ENCODE measurements at places on chromosomes 4 and X.

- DNase-seq, result no peak
These were observed 823.2 kb upstream of the LCORL start for GRCh38 chr4:18844726-18845125.

DNA sequence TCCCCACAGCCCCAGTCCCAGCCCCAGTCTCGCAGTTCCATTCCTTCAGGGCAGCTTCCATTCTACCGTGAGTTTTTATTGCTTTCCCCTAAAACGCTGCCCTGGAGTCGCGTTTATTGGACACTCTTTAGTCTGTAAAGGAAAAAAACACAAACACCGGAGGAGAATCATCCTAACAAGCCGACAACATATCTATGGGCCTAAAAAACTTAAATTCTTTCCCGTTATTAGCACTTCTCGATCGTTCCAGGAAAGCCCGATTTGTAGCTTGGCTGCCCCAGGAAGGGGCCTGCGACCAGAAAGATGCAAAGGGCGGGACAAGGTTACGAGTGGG is 178.5 kb downstream of the CBR4 start:
- DNase-seq, result no peak

DNA sequence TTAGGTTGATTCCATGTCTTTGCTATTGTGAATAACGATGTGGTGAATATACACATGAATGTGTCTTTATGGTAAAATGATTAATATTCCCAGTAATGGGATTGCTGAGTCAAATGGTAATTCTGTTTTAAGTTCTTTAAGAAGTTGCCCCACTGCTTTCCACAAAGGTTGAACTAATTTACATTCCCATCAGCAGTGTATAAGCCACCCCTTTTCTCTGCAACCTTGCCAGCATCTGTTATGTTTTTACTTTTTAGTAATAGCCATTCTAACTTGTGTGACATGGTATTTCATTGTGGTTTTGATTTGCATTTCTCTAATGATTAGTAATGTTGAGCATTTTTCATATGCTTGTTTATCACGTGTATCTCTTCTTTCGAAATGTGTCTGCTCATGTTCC is 503.3 kb downstream of the PCDH18 start:
- no peak for DNase-seq

- DNase-seq, result no peak
These were observed 406.3 kb downstream of the DTHD1 start for GRCh38 chr4:36687681-36688080.

- no peak for DNase-seq
These were observed 13.0 kb downstream of the IL13RA1 start for GRCh38 chrX:118740276-118740889.

DNA sequence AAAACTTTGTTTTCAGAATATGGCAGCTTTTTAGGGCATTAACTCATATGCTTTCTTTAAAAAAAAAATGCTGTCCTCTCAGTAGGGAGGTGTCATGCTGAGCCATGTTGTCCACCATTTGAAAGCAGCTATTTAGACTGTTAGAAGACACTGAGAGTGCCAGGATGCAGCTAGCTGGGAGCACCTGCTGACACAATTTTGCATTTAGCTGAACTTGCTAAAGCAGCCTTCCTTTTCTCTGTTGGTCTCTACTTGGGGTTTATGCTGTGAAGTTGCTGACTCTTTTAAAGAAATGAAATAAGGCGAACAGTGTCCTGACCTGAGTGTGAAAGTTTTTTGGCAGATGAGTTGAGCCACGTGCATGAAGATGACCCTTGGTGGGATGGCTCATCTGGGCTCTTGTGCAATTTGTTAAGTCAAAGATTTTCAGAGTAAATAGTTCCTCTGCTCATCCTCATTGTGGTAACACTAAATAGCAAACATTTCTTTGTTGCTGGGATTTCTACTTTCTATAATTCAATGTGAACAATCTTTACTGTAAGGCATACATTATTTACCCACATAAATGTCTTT is 64.5 kb downstream of the CDS1 start:
- no peak for DNase-seq

- DNase-seq, result no peak
These were observed 544.8 kb upstream of the DIPK2B start for GRCh38 chrX:45745479-45745878.

DNA sequence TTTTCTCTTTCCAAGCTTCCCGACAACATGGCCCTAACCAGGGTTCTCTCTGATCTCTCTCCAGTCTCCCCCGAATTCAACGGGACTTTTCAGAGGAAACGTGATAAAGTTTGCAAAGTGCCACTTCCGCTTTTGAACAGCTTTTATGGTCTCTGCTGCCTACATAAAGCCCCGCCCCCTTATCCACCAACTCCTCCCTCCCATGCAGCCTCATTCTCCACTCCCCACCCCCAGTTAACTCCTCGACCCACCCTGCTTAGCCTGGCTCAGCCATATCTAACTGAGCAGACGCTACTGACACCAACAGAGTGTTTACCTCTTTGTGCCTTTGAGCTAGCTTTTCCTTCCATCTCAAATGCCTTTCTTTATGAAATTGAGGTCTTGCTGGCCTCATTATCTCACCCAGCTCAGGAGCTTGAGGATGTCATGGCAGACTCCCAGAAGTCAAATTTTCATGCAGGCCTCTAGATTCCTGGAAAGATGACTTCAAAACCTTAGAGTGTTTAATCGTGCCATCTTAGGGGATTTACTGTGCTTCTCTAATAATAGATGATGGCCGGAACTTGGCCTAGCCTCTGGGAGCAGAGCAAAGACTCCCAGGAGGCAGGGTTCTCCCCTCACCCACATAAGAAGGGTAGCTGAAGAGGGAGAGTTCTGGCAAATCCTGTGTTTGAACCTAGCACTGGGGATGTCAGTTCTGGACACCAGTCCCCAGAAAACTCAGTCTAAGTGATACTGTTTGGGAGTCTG is 606.0 kb downstream of the BCOR start:
- peak; percentile 45 for DNase-seq

DNA sequence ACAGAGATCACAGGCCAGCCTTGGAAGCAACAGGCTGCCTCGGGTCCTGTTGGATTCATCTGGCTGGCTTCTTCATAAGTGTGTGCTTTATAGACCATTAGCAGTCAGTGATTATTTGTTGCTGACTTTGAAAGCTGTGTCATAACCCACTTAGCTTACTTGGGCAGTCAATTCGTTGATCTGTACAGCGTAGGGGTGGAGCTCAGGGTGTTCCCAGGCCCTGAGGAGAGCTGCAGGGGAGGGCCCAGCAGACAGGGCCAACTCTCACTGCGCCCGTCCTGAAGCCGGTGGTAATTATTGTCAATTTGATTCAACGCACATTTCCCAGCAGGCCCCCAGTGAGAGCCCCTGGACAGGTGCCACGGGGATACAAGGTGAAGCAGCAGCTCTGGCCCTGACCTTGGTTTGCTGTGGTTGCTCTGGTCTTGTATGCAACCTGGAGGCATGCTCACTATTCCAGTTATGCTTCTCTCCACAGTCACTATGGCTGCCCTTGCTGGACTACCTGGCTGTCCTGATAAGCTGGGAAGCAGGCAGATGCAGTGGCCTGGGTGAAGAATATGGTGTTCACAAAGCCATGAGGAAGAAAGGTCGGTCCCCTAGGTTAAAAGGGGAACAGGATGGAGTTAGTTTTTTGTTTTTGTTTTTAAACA is 40.1 kb upstream of the HMGB3 start:
- no peak for DNase-seq

- no peak for DNase-seq
These were observed 97.0 kb upstream of the PJA1 start for GRCh38 chrX:69262036-69262936.

- no peak for DNase-seq
These were observed 11.4 kb downstream of the RNF150 start for GRCh38 chr4:141121768-141122454.

GRCh38 chr4:94746746-94747145 is 11.0 kb upstream of the BMPR1B start:
- no peak for DNase-seq

DNA sequence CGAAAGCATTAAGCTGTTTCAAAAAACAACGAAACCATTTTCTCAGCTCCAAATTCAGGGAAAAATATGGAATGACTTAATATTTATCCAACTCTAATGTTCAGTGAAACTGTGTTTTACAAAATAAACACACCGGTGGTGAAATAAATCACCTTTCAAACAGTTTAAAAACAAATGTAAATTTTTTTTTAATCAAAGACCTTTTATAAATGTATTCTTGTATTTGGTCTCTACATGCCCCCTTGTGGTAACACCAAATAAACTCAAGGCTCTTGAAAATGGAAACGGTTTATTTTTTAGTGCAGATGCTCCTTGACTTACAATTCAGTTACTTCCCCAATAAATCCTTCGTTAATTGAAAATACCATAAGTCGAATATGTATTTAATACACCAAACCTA is 45.8 kb upstream of the ITM2A start:
- DNase-seq, result peak; percentile 29

DNA sequence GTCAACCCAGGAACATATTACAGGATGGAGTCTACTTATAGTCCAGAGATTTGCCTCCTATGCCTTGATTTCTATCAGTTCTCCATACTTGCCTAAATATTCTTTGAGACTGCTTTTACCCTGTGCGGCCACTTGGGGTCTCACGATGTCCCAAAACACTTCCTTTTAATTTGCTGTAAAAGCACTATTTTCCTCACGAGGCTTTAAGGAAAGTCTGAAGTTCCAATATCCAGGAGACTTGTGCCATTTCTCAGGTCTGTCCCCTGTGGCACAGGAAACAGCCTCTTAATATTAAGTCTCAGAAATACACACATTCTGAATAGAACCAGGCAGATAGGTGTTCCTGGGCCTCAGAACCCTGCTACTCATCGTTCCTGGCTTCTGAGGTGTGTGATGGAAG is 142.9 kb downstream of the TMEM164 start:
- peak; percentile 35 for DNase-seq

- DNase-seq, result peak; percentile 10
These were observed 17.0 kb downstream of the LAMP2 start for GRCh38 chrX:120452131-120452530.

- no peak for DNase-seq
These were observed 299.1 kb downstream of the ARHGAP24 start for GRCh38 chr4:85774000-85774399.

DNA sequence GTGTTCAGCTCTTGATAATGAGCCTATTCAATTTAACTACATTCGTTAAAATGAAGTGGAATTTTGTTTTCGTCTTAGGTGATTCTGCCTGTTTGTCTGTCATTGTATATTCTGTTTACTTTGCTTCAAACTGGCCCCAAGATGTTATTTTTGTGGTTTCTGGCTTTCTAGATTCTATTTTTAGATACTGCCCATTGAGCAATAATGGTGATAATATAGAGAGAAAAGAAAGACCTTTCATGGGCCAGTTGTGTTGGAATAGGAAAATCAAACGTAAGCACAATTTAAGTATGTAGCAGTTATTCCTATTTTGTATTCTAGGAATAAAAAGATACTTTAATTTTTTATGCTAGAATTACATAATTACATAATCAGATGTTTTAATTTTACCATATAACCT is 4.0 kb downstream of the CDKN2AIP start:
- no peak for DNase-seq

GRCh38 chr4:123158576-123158975 is 236.2 kb upstream of the NUDT6 start:
- no peak for DNase-seq

DNA sequence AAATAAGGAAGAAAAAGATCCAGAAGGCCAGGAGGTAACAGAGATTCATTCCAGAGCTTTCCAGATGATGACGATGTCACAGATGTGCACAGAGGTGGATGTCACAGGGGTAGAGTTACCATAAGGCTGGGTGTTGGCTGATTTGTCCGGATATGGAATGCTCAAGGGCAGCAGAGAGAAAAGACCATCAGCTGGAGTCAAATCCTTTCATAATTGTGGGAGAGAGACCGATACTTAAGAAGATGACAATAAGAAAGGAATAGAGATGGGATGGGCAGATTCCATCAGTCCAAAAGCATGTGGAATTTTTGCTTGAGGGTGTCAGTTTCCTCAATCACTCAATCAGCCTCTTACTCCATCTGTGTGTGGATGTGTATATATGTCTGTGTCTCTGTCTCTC is 150.4 kb downstream of the CENPC start:
- DNase-seq, result no peak

GRCh38 chrX:25941087-25941486 is 197.1 kb upstream of the MAGEB18 start:
- no peak for DNase-seq

DNA sequence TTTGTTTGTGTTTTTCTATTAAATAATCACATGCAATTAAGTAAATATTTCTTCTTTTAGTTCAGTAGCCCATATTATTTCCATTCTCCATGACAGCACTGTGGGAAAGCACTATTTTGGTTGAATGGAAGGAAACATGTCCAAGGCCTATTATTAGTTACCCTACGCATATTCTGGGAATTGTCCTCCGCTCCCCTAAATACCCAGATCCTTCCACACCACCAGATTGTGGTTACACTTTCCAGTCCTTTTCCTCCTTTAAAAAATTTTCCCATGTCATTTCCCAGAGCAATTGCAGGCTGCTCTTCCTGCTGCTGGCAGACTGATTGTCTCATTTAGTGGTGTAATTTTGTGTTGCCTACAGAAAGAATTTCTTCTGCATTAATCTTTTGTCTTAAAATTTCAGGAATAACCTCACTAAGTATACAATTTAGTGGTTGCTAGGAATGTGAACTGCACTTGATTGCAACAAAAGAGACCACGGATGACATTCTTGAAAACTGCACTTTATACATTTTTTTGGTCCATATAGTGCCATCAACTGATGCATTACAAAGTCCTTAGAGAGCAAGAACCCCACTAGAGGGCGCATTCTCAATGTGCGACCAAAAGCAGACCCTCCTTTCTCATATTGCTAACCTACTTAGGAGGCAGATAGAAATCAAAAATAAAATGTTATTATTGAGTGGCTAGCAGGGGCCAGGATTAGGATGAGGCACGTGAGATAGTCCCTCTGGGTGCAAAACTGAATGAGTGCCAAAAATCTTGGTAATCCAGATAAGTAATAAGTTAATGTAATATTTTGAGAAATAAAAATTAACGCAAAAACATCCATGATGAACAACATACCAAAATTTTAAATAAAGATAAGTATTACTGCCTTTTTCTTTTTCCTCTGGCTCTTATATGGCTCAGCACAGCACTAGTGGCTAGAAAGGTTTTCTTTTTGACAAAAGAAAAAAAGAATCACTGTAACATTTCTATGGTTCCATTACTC is 98.8 kb upstream of the IQCM start:
- DNase-seq, result peak; percentile 45

DNA sequence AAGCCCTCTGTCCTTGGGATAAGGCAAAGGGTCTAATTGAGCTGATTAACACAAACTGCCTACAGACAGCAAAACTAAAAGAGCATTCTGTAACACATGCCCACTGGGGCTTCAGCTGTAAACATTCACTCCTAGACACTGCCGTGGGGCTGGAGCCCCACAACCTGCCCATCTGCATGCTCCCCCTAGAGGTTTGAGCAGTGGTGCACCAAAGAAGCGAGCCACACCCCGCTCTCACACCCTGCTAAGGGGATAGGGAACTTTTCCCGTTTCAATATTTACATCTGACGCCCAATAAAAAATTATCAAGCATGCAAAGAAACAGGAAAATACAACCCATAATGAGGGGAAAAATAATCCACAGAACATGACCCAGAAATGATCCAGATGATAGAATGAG is 46.9 kb upstream of the HSD17B10 start:
- DNase-seq, result peak; percentile 8

- DNase-seq, result no peak
These were observed 524 bp upstream of the RPS3A start for GRCh38 chr4:151098979-151099228.

GRCh38 chrX:18051690-18052089 is 169.0 kb downstream of the BEND2 start:
- DNase-seq, result no peak

GRCh38 chr4:12324965-12325364 is 896.3 kb upstream of the HS3ST1 start:
- no peak for DNase-seq

Data from activated CD4-positive, alpha-beta T cell treated with anti-CD3 and anti-CD28 coated beads, Interleukin-2, Interleukin-4, amounts not matched to agents 100 ng/mL and 50 ng/mL, durations not matched to agents 16 hours and 8 hours (primary cell).